ENCODE measurements at places on chromosomes 1 and 21.

GRCh38 chr1:179743679-179744400 is 749 bp downstream of the FAM163A start:
- no peak for DNase-seq

GRCh38 chr1:183697814-183698590 is 44.9 kb upstream of the APOBEC4 start:
- no peak for DNase-seq

DNA sequence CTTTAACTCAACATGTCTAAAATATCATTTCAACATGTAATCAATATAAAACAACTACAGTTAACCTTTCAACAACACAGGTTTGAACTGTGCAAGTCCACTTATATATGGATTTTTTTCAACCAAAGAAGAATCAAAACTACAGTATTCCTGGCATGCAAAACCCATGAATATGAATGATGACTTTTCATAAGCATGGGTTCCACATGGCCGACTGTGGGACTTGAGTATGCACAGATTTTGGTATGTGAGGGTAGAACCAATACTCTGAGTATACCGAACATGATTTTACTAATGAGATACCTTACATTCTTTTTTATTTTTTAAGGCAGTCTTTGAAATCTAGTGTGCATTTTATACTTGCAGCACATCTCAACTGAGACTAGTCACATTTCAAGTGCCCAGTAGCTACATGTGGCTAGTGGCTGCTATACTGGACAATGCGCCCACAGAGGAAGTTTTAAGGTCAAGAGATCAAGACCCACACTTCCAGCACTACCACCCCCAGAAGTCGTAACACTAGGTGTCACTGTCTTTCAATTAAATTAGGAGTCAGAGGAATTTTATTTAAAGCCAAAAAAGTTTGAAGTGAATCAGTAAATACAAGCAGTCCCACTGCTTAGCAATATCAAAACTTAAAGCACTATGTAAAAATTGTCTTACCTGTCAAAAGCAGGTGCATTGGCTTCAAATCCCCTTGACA is 40.0 kb downstream of the SYNJ1 start:
- no peak for DNase-seq

DNA sequence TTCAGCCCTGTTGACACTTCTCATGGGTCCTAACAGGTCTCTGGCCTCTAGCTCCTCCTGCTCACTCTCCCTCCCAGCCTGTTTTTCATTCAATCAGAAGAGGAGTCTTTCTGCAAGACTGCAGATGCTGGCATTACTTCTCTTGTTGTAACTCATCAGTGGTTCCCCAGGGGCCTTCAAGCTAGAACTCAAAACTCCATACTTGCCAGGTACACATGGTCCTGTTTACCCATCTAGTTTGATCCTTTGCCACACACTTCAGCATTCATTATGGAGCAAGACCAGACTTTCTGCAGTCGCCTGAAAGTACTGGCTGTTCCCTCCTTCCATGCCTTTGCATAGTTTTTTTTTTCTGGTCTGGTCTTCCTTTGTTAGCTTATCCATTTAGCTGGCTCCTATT is 47.9 kb downstream of the SERBP1 start:
- no peak for DNase-seq

DNA sequence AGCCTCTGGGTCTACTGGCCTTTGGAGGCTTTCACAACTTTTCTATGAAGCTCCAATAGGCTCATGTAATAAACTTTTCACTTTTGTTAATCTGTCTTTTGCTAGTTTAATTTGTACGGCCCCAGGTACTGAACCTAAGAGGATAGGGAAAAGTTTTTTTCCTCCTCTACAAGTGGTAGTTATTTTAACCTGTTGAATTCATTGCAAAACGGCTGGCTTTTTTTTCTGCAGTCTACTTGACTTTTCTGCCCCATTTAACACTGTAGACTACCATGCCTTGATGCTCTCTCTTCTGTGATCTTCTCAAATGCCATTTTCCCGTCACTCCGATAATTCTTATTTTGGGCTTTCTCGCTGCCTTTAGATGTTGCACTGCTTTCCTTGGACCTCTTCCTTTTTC is 43.6 kb upstream of the DR1 start:
- no peak for DNase-seq

- DNase-seq, result no peak
Measured at GRCh38 chr21:26943921-26944320, 23.0 kb downstream of the ADAMTS5 start.

- DNase-seq, result no peak
Measured at GRCh38 chr1:13576926-13577325, 6.7 kb upstream of the PDPN start.

DNA sequence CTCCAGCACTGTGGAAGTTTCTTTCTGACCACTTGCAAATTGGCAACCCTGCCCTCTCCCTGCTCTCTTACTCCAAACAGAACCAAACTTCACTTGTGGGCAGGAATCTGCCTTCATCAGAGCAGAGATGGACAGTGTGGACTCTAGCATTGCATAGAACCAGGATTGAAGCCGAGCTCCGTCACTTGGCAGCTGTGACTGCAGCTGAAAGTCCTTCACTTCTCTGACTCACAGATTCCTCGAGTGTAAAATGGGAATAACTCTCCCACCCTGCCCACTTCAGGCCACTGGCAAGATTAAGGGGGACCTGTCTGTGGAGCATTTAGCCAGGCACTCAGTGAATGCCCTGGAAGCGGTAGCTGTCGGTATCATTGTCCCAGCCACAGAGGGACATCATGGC is 75.7 kb upstream of the ZBTB40 start:
- DNase-seq, result no peak

DNA sequence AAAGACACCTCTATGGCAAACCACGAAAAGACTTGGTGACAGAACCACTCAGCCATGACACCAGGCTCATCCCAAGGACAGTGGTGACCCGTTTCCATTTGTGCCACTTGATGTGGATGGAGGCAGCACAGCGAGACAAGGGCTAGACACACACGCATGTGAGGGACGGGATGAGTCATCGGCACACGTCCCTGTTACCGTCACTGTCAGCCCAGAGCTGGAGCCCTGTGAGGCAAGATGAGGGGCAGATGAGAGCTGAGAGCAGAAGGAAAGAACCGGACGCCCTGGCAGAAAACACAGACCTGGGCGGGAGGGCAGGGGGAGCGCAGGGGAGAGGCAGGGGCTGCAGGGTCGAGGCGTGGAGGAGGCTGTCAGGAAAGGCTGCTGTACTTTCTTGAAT is 57.8 kb downstream of the SIK1 start:
- DNase-seq, result peak; percentile 43

DNA sequence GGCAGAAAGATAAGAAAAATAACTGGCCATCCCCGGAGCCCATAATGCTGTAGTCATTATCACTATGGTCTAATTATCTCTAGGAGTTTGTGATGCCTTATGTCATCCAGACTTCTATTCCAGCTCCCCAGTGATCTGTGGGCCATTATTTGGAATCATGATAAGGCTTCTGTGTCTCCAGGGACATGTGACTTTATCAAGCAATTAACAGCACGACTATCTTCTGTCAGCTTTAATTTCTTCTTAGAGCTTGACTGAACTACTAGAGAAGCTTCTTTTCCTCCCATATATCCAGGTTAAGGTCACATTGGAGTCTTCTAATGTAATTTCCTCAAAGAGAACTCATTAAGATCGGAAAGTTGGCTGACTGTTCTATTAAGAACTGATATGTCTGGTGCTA is 100.4 kb downstream of the LHX8 start:
- DNase-seq, result no peak

DNA sequence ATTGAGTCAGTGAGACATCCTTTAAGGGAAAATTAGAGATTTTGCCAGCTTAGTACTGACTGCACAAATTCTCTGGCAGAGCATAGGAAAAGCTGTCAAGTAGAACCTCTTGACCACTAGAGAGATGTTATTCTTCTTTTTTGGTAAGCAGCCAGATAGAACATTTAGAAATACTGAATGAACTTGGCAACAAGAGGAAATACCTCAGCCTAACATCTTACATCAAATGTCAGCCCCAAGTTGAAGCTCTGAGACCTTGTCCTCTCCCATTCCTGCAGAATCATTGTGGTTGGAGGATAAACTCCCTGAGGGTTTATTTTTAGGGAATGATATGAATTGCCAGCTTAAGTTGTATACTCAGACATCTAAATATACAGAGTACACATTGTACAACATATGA is 53.5 kb downstream of the MIGA1 start:
- peak; percentile 99 for DNase-seq

GRCh38 chr1:26252718-26253117 is 18.7 kb downstream of the CEP85 start:
- no peak for DNase-seq

DNA sequence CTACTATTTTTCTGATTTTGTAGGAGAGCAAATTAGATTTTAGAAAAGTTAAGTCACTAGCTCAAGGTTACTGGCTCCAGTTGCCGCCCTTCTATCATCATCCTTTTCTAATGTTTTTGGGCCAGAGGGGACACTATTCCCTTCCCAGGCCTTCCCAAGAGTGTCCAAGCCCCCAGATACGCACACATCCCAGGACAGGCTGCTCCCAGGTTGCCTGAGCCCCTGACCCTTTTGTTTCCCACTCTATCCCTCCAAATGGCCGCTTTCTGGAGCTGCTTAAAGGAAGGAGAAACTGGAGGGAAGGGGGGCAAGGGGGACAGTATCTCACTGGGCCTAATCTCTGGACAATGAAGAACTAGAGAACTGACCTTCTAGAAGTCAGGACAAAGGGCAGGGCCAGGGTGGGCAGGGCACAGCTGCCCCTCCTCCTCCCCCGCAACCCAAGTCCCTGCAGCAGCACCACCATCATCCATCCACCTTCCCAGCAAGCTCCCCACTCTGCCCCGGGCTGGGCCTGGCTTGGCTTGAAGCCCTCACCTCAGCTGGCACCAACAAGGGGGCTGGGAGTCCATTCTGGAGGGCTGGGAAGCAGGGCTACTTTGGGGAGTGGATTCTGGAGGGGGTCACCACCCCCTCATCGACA is 1.1 kb upstream of the MAP7D1 start:
- DNase-seq, result no peak

GRCh38 chr1:212645546-212646543 is 37.3 kb downstream of the ATF3 start:
- no peak for DNase-seq

DNA sequence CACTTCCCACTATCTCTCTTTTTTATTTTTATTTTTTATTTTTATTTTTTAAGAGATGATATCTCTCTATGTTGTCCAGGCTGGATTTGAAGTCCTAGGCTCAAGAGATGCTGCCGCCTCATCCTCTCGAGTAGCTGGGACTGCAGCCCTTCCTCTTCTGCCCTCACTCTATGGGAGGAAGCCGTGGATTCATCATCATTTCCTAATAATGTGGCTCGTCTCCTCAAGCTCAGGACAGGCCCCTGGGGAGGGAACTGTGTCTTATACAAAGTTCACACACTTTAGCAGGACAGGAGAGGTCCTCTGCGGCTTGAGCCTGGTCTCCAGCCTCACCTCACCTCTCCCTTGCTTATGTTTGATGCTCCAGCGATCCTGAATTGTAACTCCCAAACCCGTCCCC is 16.5 kb upstream of the IFFO2 start:
- DNase-seq, result no peak

DNA sequence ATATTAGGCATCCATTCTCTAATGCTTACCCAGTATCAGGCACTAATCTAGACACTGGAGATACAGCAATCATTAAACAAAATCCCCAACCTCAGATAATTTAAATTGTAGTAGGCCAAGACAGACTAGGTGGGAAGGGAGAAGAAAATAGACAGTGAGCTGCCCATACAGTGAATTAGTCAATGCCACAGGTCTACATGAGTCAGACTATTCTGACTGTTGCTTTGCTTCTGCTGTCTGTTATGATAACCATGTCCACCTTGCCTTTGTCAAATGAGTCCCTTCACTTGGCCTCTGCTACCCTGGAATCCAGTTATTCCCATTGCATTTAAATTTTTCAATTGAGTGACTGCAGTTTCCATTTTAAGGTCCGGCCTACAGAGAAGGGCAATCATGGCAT is 59.5 kb downstream of the PIK3R3 start:
- no peak for DNase-seq

GRCh38 chr1:43858324-43858723 is 75.3 kb upstream of the ARTN start:
- peak; percentile 98 for DNase-seq

DNA sequence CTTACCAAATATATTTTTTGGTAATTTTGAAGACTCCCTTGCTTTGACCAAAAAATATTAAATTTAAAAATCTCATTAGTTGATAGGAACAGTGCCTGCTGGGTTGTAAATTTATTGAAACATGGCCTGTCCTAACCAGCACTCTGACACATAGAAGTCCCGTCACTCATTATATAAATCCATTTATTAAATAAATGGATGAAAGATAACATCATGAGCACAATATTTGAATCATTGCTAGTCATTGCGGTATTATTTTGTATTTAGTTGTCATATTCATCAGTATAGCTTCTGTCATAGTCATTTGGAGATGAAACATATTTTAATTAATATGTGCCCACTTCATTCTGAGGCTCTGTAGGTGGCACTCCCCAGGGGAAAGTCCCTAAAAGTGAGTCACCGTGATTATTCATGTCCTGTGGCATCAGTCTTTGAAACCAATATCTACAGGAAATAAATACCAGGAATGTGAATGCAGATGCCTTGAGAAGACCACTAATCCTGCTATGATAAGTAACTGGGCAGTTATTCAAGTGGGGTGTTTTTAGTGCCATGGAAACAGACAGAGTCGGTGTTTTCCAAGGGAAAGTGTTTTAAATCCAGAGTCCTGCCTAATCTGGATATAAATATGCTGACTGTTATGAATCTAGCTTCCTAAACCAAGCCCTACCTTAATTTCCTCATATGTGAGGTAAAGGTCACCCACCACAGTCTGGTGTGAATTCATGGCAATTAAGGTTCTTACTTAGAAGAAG is 302.0 kb downstream of the DUSP10 start:
- DNase-seq, result peak; percentile 78

DNA sequence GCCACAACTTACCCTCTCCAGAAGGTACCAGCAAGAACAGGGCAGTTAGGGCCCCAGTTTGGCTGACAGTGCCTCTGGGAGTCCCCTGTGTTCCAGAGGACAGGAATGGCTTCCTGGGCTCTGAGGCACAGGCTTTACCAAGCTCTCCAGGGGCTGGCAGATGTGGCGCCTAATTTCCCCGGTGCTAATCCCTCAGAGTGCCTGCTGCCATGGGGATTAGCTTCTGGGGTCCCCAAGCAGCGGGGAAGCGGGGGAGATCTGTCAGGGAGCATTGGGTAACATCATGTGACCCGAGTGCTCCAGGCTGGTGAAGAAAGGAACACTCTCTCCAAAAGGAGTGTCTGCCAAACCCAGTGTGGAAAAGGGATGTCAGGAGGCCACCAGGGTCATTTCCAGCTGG is at the start of gene LACTBL1:
TSS of gene LACTBL1 (minus strand) at position 107 of the 400 bp plus-strand sequence. CDS start 550 bp downstream, outside the sequence.
- DNase-seq, result no peak
